ENCODE measurements at places on chromosomes 1 and 21.

DNA sequence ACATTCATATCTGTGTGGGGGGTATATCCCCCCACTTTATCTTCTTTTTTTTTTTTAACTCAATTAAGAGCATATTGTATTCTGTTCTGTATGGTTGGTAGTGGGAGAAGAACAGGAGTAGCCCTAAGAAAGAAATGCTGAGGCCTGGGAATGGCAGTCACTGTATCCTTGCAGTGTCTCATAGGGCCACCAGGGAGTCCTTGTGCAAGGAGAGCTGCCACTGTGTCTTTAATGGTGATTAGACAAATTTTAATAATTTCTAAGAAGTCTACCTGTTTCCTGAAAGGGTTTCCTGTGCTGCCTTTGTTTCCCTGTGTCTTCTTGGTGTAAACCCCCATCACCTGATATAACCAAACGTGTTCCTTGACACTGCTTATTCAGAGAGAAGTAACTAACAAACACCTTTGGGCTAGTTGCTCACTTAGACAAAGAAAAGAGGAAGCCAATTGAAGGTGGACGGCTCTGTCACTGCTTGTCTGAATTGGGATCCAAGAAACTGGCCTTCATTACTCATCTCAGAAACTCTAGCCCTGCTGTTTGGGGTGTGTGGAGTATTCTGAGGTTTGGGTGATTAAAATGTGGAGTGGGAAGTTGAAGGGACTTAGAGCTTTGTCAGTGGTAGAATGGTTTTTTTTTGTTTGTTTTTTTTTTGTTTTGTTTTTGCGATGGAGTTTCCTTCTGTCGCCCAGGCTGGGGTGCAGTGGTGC lies 15.2 kb downstream of the GIPC2 start:
- no peak for DNase-seq

GRCh38 chr1:172382990-172383389 lies 37.5 kb upstream of the C1orf105 start:
- DNase-seq, result no peak

- DNase-seq, result peak; percentile 53
These were observed 7.0 kb upstream of the KISS1 start for GRCh38 chr1:204203206-204203767.

DNA sequence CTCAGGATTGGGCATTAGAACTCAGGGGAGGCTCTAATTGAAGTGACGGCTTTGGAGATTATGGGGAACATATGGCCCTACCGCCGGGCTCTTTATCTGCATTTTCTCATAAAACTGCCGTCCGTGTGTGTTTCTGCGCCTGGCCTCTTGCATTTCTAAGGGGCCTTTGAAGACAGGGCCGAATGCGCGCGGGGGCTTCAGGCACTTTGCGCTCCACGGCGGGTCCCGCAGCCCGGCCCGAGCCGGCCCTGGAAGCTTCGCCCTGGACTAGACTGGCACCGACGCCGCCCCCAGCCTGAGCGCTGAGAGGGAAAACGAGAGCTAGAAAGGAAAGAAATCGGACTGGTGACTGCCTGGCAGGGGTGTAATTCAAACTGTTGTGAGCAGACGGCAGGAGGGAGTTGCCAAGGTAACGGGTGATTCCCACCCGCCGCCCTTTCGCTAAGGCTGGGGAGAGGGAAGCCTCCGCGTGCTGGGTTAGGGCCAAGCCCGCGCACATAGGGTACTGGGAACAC lies 120.7 kb downstream of the LMX1A start:
- no peak for DNase-seq

DNA sequence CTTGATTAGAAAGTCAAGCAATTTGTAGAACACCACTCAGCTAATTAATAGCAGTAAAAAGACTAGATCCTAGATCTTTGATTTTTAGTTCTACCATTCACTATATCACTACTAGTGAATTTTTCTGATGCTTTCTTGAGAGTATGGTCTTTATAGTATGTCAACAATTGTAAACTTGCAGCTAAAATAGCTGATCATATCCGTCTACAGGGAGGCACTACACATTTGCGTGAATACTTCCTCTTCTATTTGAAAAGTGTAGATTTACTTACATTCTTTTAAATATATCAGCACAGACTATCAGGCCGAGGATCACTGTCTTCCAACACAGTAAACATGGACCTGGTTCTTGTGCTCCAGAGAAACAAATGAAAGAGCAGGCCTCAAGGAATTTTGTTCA lies 18.6 kb upstream of the PTPRC start:
- DNase-seq, result no peak

DNA sequence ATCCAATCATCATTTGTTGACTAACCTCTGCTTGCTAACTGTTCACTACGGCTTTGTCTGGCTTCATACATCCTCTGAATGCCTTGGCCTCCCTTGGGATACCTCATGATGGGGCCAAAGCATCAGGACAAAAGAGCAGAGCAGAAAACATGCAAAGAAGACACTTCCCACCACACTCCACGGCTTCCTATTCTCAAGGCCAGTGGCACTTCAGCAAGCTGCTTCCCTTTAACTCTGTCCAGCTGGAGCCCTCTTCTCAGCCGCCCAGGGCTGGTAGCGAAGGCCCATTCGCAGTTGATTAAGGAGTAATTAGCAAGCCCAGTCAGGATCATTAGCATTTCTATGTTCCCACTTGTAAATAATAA lies 224.3 kb upstream of the FGGY start:
- DNase-seq, result no peak

DNA sequence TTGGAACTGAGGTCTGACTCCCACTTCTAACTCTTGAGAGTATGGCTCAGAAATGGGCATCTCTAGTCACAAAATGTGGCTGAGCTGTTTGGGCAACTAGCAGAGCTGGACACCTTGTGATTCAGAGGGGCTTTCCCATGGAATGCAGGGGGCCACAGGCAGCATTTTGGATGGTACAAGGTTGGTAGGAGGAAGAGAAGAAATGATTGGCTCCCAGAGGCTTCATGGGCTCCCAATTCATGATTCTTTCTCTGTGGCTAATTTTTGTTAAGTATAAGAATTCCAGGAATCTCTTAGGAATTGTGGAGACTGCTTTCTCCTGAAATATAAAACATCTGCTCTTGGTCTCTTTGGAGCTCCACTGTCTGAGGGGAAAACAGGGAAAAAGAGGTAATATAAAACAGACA lies 49.7 kb downstream of the PBX1 start:
- DNase-seq, result peak; percentile 20

GRCh38 chr1:210123383-210123782 lies 109.2 kb upstream of the SERTAD4 start:
- DNase-seq, result no peak
